ENCODE measurements at places on chromosomes 3 and 15.

DNA sequence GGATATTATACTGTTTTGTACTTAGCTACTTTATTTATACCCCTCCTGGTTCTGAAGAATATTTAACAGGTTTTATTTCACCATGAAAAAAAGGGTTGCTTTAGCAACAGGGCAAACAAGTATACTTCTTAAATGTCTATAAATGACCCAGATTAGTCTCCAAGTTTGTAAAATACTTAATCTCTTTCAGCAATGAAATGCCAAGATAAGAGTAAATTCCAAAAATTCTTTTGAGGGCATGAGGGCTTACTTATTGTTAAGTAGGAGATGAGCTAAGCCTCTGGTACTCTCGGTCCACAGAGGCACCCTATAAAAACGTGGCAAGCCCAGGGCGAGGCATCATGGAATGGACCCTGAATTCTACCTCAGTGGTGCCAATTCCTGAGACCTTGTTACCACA is 264.8 kb upstream of the NSMCE3 start:
- no peak for DNase-seq

DNA sequence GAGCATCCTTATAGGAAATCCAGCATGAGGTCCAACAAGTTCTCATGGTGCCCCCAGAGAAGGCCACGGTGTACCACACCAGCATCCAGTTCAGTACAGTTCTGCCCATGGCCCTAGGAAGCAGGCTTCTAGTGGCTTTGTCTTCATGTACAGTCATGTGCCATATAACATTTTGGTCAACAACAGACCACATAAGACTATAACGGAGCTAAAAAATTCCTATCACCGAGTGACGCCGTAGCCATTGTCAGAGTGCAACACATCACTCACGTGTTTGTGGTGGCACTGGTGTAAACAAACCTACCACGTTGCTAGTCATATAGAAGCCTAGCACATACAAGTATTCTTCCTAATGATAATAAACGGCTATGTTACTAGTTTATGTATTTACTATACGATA is 209.0 kb downstream of the ARRDC4 start:
- no peak for DNase-seq

GRCh38 chr15:75994220-75994619 is 18.0 kb downstream of the NRG4 start:
- no peak for DNase-seq

DNA sequence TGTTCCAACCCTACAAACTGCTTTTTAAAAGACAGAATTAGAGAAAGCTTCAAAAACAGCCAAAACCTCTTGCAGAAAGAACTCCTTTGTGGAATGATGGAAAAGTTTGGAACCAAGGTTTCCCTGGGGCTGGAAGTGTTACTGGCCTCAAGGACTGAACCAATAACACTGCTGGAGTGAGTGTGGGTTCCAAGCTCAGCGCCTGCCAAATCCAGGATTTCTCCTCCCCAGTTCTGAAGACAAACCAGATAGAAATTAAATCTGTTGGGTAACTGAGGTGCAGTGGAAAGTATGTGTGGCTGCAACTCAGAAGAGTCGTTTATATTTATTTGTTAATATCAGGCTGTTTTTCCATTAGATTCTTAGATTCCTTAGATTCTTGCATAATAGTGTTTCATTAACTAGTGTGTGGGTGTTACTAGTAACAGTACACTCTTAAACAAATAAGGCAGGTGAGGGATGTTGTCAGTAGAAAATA is 66.5 kb upstream of the FNDC3B start:
- no peak for DNase-seq

DNA sequence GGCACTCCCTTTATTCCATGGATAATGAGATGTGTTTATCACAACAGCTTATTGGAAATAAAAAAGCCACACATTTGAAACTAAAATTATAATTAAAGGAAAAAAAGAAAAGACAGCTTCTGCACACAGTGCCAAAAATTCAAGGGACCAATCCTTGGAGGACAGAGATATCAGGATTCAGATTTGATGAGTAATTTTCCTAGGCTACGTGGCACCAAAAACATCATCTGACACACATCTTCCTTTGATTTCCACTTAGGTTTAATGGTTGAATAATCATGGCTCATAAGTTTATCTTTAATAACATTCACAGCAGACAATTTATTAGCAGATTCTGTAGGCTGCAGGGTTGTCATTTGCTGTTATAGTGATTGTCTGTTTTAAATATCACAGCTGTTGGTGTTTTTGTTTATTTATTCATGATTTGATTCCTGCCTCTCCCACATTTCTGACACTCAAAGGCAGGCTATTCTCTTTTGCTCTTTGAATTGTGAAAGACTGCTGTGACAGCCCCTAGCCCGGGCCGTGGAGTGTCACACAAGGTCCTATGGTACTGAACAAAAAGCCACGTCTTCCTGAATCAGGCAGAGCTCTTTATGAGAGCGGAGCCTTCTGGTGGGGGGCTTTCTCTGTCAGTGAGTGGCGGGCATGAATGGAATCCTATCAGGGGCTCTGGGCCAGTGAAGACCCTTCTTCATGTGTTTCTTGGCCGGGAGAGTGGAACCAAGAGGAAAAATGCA is 708.5 kb downstream of the SQOR start:
- DNase-seq = no peak

DNA sequence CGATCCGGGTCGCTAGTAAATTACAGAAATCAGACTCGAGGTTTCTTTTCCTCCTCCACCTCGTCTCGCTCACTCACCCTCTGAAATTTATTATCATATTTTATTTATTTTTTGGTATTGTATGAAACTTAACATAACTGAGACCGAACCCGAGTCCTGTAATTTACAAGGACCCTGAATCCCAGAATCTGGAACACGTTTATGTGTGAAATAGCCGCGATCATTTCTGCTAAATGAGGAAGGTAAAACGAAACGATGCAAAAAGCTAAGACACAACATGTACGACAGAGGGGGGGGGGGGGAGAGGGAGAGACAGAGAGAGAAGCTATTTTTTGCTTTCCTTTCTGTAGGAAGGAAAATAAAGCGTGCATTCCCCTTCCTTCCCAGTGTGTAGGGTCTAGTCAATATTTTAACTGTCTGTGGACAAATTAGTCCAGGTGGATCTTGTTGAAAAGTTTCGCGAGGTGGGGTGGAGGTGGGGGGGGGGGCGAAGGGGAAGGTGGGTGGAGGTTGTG is 1.6 kb downstream of the BBX start:
- no peak for DNase-seq

- DNase-seq = no peak
These were observed 30.4 kb downstream of the GOLGA6L2 start for GRCh38 chr15:23416349-23417276.

DNA sequence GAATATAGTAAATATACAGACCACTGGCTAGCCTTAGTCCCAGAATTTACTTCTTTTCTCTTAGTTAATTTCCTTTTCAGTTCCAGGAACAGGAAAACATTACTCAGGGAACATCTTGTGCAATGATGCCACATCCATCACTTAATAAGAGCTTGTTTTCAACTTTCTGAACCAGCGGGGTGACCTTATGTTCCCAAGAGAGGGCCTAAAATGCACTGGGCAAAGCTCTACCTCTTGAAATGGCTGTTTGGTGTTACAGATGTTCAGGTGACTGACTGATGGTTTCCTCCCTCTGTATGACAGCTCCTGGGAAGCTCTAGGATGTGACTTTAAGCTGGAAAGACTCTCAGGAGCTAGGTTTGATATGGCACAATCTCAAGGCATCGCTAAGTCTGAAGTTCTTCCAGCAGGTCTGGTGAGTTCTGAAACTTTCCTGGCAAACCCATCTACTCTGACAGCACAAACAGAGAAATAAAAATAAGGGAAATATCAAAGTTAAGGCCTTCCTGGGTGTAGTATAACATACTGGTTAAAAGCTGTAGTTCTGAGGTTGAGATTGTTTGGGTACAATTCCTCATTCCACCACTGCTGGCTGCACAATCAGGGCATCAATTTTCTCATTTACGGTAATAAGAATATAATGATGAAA is 98.6 kb downstream of the ZIC1 start:
- no peak for DNase-seq

DNA sequence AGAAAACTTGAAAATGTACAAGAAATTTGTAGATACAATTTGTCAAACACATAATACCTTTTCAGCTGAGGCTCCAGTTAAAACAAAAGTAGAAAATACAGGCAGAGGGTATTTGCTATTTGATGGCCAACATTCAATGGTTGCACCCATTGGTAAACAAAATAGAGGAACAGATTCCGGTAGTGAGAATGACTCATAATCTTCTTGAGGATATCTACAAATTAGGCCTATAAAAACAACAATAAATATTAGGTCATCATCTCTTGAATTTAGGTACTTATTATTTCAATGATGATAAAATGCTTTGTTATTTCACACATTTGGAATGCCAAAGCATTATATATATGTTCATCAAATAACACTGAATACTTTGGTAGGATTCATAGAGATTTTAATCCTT is 53.4 kb downstream of the DENND4A start:
- DNase-seq = no peak

- DNase-seq = no peak
These were observed 73.6 kb downstream of the OXSM start for GRCh38 chr3:25863416-25863959.

- no peak for DNase-seq
These were observed 1.4 kb downstream of the PARP14 start for GRCh38 chr3:122681974-122682409.

DNA sequence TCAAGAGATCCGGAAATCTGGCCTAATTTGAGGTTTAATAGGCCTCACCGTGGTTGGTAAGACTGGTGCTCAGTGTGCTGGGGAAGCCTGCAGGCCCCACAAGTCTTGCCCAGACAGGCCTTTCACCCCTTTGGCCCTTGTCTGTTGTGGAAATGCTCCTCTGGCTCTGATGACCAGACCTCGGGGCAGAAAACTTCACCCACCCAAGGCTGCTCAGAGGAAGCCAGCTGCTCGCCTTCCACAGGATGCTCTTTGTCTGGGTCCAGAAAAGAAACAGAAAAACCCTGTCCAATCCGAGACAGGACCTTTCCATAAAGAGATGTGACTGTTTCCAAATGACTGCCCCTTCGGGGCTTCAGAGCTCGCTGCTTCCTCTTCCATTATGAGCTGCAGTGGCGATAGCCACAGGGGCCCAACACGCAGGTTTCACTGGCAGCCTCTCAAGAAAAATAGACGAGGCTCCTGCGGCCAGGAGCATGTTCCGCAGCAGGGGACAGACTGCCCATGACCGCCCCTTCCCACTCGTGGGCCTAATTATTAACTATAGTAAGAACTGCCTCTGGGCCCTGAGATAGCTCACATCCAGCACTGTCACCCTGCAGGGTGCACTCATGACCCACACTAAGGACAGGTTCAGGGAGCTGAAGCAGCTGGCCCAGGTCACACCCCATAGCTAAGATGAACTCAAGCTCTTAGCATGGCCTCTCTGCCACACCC is 6.8 kb upstream of the SNX22 start:
- DNase-seq = no peak

DNA sequence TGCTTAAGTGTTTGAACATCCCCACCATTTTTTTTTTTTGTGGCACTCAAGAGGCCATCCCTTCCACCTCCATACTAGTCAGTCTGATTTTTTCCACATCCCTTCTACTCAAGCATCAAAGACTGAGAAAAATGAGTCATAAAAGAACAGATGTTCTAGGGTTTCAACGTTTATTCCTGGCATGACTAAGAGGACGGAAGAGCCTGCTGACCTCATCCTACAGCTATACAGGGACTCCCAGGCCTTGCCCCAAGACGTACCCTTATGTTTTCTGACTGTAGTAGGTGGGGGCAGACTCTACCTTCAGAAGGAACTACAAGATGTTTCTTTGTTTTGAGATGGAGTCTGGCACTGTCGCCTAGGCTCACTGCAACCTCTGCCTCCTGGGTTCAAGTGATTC is 3.3 kb upstream of the ITPKA start:
- DNase-seq = no peak

DNA sequence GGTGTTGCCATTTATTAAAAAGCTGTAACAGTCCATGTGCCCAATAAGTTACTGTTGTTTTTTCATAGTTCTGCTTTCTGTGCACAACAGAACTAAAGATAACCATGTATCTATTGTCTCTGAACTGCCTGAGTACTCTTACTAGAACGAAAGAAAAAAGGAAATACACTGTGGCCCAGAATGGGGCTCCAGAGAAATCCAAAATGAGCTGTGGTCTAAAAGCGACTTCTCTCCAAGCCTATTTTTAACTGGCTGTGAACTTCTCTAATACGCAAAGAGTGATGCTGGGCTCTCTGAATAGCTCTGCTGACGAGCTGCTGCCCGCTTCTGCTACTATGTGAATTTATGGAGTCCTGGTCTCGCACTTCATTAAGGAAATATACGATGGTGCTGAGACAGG is 56.2 kb upstream of the LPP start:
- DNase-seq = no peak

DNA sequence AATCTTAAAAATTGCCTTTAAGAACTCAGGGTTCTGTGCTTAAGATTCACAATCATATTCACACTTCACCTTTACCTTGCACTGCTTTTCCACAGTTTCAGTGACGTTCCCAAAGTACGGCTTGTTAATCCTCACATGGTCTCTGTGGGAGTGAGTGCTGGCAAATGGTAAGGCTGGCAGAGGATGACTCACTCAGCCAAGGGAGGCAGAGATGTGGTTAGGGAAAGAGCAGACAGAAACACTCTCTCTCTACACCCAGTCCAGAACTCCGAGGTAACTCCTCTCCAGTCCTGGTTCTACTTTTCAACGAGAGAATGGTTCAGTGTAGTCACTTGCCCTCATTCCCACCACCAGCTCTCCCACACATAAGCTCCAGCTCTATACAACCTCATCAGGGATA is 33.1 kb downstream of the RASGRP1 start:
- no peak for DNase-seq

DNA sequence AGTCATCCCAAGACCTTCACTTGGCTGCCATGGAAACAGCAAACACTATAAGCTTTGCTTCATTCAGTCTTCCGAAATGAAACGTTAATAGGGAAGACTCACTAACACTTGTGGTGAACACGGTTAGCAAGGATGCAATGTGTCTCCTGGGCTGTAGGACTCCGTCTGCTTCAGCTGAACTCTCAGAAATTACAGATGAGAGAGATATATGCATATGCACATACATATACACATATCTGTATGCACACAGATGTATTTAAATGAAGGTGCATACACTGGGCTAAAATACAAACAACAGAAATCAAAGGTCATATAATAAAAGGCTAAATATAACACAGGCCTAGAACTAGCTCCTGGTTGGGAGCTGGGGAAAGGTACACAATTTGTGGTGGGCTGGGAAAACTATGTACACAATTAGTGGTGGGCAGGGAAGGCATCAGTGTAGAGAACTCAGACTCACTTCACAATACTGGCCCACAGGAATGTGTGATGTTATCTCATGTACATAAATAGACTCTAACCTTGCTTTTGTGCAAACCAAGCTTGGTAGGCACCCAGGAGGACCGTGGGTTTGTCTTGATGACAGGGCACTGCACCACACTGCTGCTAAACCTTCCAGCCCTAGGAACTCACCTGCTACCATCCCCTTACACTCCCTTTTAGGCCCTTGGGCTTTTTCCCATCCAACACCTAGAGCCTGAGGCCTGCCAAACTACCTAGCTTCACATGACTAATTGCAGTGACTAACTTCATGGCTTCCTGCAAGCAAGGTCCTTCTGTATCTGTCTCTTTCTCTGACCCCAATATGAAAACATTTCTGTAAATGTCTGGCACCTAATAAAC is 873.1 kb downstream of the NSUN3 start:
- no peak for DNase-seq
